Naive thymus-derived CD4-positive, alpha-beta T cell (primary cell): ENCODE measurements at places on chromosomes 1 and 21. TPM values are rescaled to one million over a fixed set of nuclear protein-coding genes. Genes with fewer than 3 reads are reported as not detected.

GRCh38 chr1:201724766-201725118 is 104.2 kb upstream of the IPO9 start:
- no peak for DNase-seq

GRCh38 chr1:245248231-245248731 is 93.5 kb downstream of the KIF26B start:
- no peak for DNase-seq

- no peak for DNase-seq
Measured at GRCh38 chr1:229272164-229273158, 1.6 kb downstream of the RAB4A start.

DNA sequence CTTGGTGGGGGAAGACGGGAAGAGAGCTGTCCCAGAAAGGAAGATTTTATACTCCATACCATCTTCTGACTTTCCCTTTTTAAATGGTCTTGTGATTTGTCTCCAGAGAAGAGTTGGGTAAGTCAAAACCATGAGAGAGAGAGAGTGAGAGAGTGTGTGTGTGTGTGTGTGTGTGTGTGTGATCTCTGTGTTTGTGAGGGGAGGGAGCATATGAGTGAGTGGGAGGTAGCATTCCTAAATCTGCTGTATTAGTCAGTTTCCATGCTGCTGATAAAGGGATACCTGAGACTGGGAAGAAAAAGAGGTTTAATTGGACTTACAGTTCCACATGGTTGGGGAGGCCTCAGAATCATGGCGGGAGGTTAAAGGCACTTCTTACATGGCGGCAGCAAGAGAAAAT is 102.0 kb upstream of the VANGL1 start:
- DNase-seq = no peak

DNA sequence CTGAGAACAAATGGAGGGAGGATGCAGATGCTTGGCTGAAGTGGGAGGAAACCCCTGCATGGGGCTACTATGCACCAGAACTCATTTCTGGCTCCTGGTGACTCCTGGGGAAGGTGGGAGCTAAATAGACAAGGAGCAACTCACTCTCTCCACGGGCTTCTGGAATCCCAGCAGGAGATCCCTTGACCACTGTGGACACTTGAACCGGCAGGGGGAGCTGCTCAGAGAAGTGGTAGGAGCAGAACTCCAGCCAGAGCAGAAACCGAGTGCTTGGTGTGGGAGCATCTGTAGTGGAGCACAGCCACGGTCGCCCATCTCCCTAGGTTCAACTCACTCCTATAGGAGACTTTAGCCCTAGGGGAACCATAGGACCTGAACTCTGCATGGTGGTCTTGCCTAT is 205.6 kb upstream of the GJB5 start:
- DNase-seq = no peak

Gene GLMP
- 34.4 and 40.4 TPM in 2 replicates for total RNA-seq
